ENCODE measurements at places on chromosomes 7 and 10.
A peak's percentile ranks its signal among the peaks of the same experiment; 100 is the strongest.

DNA sequence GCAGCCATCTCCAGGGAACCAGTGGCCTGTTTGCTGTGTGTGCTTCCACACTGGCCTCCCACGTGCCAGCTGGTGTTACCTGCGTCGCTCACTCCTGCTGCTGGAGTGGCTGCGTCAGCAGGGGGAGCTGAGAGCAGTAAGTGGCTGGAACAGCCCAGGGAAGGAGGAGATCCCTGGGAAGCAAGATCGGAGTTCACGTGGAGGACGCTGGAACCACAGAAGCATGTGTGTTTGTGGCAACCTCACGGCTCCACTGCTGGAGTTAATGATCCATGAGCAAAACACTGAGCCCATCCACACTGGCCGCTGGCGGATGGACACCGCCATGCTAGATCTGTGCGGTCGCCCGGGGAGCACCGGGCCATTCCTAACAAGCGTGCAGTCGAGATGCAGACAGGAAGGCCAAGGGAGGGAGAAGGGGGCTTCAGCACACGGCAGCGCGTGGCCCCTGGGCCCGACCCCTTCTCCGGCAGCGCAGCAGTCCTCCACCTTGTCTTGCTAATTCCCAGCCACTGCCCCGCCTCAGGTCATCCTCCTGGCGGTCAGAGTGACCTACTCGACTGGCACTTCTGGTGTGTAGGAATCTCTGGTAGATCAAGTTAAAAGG is 68.5 kb upstream of the EEPD1 start:
- peak; percentile 31 for DNase-seq

DNA sequence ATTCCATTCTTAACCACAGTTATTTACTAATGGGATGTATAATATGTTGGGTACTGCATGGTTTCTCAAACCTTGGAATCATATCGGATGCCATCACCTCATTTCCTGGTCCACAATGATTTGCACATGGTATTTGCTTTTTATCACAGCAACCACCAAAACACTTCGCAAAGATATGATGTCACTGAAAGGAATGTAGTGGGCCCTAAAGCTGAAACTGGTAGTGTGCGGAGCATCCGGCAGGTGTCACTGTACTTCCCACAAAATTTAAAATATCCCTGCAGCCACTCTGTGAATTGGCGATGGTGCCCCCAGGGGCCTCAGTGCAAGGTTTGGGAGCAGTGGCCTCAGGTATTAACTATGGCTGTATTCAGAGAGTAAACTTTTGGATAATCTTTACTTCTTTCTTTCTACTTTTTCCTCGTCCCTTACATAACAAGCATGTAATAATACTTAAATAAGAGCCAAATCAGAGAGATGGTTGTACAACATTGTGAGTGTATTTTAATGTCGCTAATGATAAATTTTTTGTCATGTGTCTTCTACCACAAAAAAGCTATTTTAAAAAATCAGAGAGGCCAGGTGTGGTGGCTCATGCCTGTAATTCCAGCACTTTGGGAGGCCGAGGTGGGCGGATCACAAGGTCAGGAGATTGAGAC is 66.2 kb downstream of the FAM241B start:
- peak; percentile 61 for DNase-seq

DNA sequence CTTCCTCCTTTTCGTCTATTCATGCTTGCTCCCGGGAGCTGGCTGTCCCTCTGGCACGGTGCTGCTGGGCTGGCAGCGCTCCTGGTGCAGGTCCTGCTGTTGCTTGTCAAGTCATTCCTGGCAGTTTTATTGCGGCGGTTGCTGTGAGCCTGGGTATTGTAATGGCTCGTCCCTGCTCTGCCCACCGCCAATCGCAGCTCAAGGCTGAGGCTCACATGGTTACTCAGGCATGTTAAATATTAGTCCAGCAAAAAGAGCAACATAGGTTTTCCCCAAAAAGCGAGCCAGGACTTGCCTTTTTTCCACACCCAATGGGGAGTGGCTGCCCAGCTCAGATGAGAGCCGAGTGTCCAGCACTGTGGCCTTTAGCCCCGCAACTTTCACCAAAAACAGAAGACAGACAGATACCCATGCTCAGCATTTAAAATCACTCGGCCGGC is 492.9 kb upstream of the FOXK1 start:
- peak; percentile 1 for DNase-seq

DNA sequence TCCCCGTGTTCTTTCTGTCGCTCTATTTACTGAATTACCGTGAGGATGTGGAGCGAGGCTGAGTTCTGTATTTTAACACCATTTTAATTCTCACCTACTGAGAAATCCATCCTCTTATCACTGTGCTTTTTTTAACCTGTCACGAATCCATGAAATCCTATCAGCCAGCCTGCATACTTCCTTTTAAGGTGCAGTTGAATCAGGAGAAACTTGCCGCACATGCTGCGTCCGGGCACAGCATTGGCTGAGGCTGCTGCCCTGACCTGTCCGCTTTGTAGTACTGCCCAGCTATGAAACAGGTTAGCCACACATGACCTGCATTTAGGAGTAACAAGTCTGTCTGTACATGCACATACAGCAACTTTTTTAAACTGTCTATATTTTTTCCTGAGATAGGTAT is 82.5 kb downstream of the EGFR start:
- DNase-seq = no peak

DNA sequence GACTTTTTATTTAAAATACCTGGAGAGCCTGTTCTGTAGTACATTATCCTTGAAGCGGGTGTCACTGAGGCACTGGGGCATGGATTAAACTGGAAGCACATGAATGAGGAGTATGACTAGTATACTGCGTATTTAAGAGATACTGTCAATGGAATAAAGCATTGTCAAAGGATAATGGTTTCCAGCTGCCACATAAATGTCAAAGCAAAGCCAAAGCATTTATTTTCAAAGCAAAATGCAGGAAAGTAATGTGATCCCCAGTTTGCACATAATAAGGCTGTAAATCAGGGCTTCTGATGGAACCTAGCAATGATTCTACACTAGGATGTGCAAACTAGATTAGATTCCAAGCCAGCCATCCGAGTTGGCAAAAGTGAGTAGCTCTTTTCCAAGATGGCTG is 240.1 kb downstream of the POU6F2 start:
- no peak for DNase-seq

- DNase-seq = no peak
Measured at GRCh38 chr10:58180666-58181065, 87.0 kb downstream of the IPMK start.

- no peak for DNase-seq
Measured at GRCh38 chr7:140901941-140902302, 22.8 kb downstream of the BRAF start.

DNA sequence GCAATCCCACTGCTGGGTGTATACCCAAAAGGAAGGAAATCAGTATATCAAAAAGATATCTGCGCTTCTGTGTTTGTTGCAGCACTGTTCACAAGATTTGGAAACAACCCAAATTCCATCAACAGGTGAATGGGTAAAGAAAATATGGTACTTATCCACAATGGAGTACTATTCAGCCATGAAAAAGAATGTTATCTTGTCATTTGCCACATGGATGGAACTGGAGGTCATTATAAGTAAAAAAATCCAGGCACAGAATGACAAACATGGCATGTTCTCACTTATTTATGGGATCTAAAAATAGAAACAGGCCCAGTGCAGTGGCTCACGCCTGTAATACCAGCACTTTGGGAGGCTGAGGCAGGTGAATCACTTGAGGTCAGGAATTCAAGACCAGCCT is 15.7 kb downstream of the APBB1IP start:
- DNase-seq = no peak

- DNase-seq = no peak
Measured at GRCh38 chr10:85862771-85863170, 503.8 kb downstream of the GRID1 start.

GRCh38 chr10:93796167-93796566 is 38.4 kb downstream of the LGI1 start:
- DNase-seq = no peak

DNA sequence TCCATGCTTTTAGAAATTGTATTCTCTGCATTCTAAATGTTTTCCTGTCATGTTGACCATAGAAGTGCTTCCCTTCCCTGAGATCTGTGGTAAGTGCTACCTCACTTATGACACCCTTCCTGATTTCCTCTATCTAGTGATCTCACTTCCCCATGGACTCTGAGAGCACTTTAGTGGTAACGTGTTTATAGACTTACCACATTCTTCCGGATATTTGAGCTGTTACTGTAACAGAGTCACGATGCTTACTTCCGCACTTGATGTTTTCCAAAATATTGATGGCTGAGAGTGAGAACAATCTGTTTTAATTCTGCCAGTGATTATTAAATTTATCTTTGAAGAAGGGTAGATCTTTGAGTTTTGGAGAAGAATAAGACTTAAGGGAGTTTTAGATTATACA is 60.1 kb upstream of the NAMPT start:
- DNase-seq = no peak

DNA sequence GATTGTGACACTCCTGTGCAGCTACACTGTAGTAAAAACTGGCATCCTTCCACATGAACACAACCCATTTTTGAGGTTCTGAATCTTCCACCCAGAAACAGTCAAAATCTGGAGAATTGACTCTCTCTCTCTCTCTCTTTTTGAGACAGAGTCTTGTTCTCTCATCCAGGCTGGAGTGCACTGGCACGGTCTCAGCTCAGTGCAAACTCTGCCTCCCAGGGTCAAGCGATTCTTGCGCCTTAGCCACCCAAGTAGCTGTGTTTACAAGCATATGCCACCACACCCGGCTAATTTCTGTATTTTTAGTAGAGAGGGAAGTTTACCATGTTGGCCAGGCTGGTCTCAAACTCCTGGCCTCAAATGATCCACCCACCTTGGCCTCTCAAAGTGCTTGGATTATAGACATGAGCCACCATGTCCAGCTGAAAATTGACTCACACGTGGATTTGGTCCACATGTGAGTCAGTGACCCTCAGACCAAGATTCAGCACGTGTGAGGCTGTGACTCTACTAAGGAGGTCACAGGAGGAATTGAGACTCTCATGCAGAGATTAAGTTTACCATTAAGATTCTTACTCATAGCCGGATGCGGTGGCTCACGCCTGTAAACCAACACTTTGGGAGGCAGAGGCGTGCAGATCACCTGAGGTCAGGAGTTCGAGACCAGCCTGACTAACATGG is 12.1 kb upstream of the ZNF107 start:
- DNase-seq = no peak

DNA sequence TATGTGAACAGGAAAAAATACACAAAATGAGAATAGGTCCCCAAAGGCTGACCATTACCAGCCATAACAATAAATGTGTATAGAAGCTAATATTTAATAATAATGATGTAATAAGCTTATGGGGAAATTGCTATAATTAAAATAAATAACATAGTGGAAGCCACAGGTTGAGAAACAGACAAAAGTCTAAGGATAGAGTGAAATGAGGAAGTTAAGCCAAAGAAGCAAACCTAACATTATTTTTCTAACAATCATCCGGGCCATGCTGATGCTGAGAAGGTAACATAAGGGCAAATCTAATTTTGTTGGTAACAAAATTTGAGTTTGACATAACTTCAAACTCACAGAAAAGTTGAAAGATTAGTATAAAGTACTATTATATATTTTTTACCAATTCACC is 115.9 kb downstream of the MICU1 start:
- no peak for DNase-seq

DNA sequence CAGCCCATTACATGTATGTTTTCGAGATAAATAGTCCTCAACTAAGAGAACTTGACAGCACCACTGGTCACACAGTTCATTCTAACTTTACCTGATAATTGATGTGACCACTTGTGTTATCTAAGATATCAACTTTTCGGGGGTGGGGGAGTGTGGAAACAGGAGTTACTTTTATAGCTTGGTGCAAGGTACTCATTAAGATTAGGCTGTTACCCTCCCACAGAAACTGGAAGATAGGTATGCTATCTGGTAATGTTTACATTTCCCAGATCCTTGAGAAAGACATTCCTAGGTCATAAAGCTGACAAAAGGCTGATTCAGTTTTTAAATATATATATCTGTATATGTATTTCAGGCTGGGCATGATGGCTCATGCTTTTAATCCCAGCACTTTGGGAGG is 11.1 kb downstream of the ERVW-1 start:
- DNase-seq = no peak

GRCh38 chr7:153446490-153446889 is 605.7 kb upstream of the DPP6 start:
- no peak for DNase-seq

GRCh38 chr7:156578578-156578940 is 62.0 kb upstream of the RNF32 start:
- no peak for DNase-seq

DNA sequence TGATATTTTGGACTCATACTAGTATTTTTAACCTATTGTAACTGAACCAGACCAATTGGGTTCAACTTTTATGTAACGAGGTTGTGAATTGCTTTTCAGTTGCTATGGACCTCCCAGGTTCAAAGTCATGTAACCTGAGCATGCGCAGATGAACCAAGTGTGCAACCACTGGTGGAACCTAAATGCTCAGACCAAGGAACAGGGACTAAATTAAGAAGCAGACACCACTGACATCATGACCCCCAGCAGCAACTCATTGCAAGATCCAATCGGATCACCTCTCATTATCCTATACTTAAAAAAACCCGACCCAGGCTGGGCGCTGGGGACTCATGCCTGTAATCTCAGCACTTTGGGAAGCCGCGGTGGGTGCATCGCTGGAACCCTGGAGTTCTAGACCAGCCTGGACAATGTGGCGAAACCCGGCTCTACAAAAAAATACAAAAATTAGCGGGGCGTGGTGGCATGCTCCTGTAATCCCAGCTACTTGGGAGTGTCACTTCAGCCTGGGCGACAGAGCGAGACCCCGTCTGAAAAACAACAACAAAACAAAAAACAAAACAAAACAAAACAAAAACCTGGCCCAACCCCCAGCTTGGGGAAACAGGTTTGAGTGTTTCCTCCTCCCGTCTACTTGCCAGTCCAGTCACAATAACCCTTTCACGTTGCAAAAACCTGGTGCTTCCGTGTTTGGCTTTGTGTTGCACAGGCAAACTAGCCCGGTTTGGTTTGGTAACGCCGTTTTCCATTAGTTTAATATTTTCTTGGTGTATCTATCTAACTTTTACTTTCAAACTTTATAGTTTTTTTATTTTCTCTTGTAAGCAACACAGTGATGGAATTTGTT is 11.3 kb upstream of the ZNF518A start:
- no peak for DNase-seq

DNA sequence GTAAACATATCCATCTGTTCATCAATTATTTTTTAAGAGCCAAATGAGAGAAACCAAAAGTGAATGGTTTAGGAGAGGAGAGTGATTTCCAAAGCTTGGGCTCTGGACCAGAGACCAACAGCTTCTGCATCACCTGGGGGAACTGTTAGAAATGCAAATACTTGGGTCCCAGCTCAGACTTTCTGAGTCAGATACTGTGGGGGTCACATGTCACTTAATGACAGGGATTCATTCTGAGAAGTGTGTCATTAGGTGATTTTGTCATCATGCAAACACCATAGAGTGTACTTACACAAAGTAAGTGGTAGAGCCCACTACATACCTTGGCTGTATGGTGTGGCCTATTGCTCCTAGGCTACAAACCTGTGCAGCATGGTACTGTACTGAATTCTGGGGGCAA is 128.5 kb upstream of the PRR15 start:
- DNase-seq = no peak

GRCh38 chr7:129913428-129913827 is 39.3 kb downstream of the UBE2H start:
- DNase-seq = no peak

Data from stromal cell of bone marrow (primary cell).